ENCODE measurements at places on chromosomes 4 and X. TPM values are rescaled to one million over a fixed set of nuclear protein-coding genes. Genes with fewer than 3 reads are reported as not detected.
A peak's percentile ranks its signal among the peaks of the same experiment; 100 is the strongest.

- DNase-seq: no peak
Observed at GRCh38 chrX:68669871-68670270, 22.4 kb downstream of the STARD8 start.

DNA sequence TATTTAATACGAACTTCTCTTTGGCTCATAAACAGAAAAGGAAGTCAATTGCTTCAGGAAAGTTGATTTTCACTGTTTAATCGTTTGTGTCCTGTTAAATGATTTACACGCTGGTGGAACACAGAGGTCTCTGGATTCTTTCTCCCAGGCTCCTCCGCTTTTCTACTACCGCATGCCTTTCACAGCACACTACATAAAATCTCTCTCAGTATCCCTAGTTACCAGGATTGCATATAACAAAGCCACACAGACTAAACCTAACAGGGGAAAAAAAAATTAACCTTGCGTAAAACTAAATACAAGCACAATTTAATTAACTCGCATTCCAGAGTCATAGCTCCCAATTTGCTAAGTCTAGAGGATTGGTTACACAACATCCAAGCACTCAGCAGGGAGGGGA lies 133.9 kb downstream of the CORIN start:
- peak; percentile 48 for DNase-seq

DNA sequence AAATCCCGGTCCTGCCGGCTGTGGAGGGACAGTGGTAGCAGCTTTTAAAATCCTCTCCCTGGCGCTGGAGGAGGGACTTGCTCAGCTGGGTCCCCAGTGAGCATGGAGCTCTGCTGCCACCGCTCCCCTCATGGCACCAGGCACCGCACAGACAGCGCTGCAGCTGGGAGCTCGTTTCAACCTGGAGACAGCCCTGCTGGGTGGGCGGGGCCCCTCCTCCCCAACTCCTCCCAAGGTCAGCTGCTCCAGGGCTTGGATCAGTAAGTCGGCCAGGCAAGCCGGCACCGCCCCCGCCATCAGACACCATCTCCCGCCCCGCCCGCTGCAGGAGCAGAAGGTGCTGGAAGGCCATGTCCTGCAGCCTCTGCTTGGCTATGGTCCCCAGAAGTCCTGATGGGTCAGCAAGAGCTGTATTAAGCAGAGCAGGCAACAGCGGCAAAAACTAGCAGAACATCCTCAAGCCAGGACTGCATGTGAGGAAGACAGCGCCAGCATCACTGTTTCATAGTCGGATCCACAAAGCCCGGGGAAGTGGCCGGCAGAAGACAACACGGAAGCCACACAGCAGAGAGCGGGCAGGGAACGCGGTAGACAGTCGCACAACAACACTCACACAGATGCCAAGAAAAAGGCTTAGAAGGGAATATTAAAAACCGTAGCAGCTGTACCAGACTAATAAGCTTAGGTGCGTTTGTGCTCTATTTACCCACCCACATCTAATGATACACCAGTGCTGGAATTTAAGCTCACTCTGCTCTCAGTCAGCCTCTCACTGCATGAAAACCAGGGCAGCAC lies 16.2 kb downstream of the ZFYVE28 start:
- peak; percentile 34 for DNase-seq

Gene USP17L26
- total RNA-seq: not detected

Gene PALLD
- 94.7 TPM for total RNA-seq

DNA sequence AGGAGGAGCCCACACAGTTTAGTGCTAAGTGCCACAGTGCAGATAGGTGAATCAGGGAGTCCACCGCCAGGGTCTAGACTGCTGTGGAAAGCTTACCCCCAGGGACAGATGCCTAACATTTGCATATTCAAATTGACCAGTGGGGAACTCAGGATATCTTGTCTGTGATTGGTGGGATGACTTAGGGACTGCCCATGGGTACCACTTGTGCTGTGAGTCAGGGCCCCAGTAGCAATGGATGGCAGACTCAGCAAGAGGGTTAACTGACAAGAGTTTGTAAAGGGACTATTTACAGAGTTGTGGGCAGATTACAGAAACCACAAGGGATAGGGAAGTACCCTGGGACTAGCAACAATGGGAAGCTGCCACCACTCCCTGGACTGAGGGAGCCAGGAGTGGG lies 282.1 kb downstream of the BCOR start:
- DNase-seq: no peak

DNA sequence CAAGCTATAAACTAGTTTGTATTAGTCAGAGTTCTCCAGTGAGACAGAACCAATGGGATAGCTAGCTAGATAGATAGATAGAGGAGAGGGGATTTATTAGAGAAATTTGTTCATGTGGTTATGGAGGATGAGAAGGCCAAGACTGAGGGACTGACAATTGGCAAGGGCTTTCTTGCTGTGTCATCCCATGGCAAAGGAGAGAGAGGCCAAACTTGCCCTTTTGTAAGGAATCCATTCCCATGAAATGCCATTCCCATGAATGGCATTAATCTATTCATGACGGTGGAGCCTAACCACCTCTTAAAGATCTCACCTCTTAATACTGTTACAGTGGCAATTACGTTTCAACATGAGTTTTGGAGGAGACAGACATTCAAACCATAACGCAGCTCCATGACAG lies 58.1 kb downstream of the LINC00632 start:
- DNase-seq: no peak

Gene LNX1
- total RNA-seq: 4.0 TPM

Gene ODAPH
- not detected for total RNA-seq

DNA sequence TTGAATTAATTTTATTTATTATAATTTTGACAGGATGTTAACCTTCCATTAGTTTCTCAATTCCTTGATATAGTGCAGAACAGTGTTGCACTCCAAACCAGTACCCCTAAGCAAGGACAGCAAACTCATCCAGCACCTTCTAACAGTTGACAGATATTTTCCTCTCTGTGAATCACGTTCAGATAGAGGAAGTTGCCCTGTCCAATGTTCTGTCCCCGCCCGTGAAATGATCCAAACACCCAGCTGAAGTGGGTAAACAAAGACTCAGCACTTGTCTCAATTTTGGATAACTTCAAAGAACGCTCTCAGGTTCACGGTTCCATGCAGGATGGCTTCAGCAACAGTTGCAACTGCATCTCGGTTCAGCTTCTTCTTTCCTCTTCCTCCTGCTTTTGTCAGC lies 1240.0 kb upstream of the ADGRL3 start:
- no peak for DNase-seq

GRCh38 chr4:159685340-159686092 lies 582.6 kb downstream of the RAPGEF2 start:
- DNase-seq: no peak

Gene ADGRG4
- 0.06 TPM for total RNA-seq

DNA sequence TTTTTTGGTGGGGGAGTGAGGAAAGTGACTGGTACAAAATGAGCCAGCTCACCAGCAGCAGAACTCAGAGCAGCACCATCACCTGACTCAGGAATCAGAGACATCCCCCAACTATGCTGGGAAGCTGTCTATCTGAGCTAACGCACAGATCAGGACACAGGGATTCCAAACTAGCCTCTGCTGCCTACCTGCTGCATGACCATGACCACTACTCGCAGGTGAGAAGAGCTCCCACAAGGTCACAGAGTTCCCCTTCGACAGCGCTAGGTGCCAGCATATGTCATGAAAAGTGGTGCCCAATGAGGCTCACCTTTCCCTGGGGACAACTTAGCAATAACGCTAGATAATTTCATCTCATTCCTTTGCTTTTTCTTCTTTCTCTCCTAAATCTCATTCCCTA lies 662.6 kb upstream of the CPEB2 start:
- no peak for DNase-seq

Gene GAGE12E
- not detected for total RNA-seq

GRCh38 chr4:122129061-122129460 lies 23.1 kb upstream of the BLTP1 start:
- DNase-seq: no peak

Gene PAGE2
- total RNA-seq: not detected

Gene F9
- 0.12 TPM for total RNA-seq

Gene GPR78
- not detected for total RNA-seq

- DNase-seq: peak; percentile 73
Observed at GRCh38 chr4:156313497-156313896, 359.8 kb upstream of the CTSO start.

DNA sequence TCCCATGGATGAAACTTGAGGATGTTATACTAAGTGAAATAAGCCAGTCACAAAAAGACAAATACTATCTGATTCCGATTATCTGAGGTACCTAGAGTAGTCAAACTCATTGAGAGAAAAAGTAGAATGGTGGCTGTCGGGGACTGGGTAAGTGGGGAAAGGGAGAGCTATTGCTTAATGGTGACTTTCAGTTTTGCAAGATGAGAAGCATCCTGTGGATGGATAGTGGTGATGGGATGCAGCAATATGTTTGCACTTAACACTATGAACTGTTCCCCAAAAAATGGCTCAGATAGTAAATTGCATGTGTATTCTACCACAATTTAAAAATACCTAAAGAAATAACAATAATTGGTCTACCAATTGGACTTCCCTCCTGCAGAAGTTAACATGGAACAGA lies 181.5 kb downstream of the SHROOM3 start:
- DNase-seq: no peak

- no peak for DNase-seq
Observed at GRCh38 chrX:155956649-155957048, 40.8 kb upstream of the IL9R start.

- DNase-seq: no peak
Observed at GRCh38 chrX:50747471-50747900, 66.5 kb downstream of the SHROOM4 start.

GRCh38 chr4:175996206-175996605 lies 69.4 kb upstream of the WDR17 start:
- no peak for DNase-seq

All from lung (tissue), 17 donors.